NCI-H1092 treated with DMSO at 0.1 percent for 48 hours (cell line): ENCODE measurements at places on chromosomes 16 and 17.

DNA sequence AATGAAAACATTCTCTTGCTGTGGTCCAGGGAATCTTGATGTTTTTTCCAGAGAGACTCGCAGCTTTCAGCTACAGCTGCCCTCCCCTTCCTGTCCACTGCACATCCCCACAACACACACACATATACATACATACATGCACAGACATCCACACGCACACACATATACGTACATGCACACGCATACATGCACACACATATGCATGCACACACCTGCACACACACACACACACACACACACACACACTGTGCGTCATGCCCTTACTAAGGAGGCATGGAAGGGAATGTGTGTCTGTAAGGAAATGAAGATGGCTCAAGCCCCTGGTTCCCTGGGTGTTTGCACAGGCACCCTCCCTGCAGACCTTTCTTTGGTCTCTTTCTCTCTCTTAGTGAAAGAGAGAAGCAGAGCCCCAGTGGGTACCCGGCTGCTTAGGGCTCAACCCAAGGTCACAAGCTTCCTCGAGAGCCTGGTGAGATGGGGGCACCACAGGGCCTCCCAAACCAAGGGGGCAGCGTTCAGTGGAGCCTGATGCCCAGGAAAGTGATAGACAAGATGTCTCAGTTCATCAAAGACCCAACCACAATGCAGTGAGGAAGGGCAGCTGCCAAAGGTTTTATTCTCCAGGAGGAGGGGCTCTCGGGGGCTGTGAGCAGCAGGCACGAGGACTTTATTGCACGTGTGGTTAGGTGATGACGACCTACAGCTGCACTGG, 33.3 kb downstream of the TNFRSF13B start:
- no peak for DNase-seq

- DNase-seq = no peak
Measured at GRCh38 chr16:20441191-20441590, 10.1 kb upstream of the ACSM2A start.

DNA sequence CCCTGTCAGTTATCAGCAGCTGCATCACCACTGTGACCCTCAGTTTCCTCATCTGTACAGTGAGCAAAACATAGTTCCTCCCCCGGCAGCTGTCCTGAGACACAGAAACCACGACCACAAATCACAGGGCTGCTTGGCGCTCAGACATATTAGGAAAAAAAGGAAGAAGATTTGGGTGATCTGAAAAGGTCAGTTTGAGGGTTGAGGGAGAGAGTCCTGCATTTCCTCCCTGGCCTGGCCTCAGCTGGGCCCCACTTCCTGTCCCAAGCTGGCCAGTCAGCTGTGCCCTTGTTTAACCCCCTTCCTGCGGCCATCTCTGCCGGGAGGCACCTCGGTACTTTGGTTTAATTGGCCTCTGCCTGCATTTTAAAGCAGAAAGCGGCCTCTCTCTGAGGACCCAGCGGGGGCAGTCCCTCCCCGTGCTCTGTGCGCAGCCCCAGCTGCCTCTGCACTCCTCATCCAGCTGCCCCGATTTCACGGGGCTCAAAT, 24.0 kb upstream of the CIBAR2 start:
- DNase-seq = no peak

DNA sequence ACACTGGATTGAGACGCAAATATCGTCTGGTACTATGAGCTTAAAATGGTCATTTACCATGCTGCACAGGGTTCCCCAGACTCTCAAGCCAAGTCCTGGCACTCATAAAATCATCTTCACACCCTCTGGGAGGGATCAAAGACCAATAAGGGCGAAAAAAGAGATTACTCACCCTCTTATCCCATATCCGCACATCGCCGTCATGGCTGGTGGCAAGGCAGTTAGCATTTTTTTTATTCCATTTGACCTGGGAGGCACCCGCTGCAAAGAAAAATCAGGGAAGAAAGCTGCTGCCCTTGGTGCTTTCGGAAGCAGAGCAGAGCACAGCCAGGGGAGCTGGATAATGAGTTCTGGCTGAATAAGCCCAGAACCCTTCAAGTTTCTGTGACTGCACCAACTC, 42.4 kb downstream of the WDR59 start:
- no peak for DNase-seq

- DNase-seq = no peak
Measured at GRCh38 chr17:7139400-7139799, 24.8 kb upstream of the ASGR2 start.

DNA sequence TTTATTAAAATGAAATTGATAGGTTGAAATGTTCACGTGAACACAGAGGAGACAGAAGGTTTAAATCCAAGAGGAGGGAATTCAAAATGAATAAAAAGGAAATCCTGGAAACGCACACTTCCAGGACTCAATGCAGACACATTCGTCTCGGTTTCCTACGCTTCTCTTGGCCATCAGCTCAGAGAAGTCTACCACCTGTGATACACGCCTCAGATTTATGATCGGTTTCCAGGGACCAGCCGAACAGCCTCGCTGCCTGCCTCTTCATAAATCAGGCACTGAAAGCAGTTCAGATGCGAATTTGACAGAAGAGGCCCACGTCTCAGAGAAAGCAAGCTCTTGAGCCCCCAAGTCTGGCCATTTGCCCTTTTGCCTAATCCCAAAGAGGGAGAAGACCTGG, 125.5 kb upstream of the IRX3 start:
- peak; percentile 33 for DNase-seq

DNA sequence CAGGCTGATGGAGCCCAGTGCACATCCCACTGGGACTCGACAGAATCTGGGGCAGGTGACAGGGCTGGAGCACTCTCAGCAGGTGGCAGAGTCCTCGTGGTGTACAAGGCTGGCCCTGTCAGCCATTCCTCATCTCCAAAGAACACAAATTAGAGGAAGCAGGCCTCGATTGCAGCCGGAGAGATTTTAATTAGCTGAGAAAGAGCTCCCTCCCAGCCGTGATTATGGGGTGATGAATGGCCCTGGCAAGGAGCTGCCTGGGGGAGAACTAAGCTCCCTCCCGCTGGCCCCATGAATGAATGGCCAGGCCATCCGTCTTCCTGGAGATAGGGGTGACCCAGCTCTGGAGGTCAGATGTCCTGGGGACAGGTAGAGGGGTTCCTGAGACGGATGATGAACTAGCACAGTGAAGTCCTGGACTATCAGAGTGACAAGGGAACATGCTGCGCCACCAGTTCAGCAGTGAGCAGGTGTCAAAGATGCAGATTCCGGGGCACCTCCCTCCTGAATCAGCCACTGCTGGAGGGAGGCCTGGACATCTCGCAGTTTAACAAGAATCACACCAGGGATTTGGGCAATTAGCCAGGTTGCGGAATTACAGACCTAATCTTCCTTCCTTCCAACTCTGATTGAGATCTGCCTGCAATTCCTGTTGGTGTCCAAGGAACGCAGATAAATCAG, 35.5 kb downstream of the PIMREG start:
- no peak for DNase-seq

- no peak for DNase-seq
Measured at GRCh38 chr17:70478902-70479301, 309.6 kb downstream of the KCNJ2 start.

GRCh38 chr16:58515871-58516767, 802 bp downstream of the SETD6 start:
- DNase-seq = no peak

- no peak for DNase-seq
Measured at GRCh38 chr17:62876673-62877405, 68.7 kb upstream of the MARCHF10 start.

DNA sequence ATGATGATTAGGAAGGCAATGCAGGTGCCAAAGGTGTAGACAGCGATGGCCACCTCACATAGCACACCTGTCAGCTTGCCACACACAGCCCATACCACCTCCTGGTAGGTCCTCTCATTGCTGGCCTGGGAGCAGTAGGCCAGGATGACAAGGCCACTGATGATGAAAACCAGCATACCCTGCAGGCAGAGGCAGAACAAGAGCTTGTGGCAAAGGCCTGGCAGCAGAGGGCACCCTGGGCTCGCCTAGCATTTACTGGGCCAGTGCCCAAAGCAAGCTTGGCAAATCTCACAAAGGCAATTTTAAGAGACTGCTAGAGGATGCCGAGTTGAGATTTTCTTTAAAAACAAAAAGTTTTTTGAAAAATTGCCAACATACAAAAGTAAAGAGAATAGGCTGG, 5.9 kb downstream of the SLC38A7 start:
- DNase-seq = no peak

DNA sequence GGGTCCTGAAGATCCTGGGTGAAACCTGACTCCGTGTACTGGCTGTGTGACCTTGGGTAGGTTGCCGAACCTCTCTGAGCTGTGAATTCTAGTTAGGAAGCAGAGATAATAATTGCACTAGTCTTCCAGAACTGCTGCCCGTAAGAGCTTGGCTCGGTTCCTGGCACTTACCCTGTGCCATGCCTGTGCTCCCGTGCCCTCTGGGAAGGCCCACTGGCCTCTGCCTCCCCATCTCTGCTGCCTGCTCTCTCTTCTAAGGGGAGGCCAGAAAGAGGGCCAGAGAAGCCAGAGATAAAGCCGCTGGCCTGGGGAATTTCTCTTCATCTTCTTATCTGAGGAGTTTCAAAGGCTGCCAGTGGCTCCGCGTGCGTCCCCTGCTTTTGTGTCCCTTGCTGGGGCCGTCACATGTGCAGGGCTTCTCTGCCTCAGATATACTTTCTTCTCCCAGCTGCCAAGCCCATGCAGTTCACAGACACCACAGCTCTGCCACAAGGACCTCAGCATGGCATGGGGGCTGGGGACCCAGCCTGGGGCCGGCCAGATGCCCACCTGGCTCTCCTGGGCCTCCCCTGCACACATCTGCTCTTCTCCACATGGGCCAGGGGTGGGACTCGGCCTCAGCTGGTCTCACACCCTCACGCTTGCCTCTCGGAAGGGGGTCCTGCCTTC, 145.2 kb downstream of the SDK2 start:
- no peak for DNase-seq

DNA sequence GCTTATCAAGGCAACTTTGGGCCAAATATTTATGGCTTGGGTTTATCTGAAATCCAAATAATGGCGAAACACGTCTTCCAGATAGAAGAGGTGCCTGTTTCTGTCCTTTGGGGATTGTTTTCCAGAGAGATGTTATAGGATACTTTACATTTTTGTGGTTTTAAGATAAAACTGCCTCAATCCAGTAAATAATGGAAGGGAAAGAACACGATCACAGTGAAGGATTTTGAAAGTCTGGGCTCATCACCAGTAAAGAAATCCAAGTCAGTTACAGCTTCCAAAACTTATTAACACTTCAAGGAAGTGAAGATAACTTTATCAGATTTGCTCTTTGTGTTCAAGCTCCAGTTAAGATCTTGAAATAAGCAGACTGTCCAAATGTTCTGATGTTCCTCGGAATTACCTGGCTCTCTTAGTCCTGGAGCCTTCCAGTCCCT, 30.1 kb downstream of the DNAH2 start:
- DNase-seq = no peak

DNA sequence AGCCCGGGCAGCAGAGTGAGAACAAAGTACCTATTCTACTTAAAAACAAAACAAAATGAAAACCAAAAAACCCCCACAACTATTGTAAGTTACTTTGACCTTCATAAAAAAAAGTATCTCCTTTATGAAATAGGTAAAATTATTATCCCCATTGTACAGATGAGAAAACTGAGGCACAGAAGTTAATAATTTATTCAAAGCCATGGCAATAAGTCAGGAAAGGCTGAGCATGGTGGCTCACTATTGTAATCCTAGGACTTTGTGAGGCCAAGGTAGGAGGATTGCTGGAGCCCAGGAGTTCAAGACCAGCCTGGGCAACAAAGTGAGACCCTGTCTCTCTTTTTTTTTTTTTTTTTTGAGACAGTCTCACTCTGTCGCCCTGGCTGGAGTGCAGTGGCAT, 30.5 kb downstream of the FCSK start:
- no peak for DNase-seq

DNA sequence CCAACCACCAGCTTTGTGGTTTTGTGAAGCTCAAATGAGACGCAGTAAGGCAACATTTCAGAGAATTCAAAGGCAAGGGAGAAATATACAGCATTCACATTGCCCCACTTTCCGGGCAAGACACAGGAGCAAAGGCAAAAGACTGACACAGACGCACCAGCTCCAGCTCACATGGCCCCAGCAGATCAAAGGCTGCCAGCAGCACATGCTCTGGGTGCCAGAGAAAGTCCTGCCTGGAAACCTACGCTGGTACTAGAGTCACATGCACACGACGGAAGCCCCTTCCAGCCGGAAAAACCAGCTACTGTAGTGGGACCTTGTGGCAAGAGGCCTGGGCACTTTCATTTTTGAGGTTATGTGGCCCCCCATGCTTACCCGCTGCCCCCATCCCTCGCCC, 50.1 kb downstream of the GTF3C1 start:
- no peak for DNase-seq

GRCh38 chr16:65070831-65071432, 50.9 kb downstream of the CDH11 start:
- peak; percentile 35 for DNase-seq

GRCh38 chr16:26826500-26826899, 240.2 kb upstream of the C16orf82 start:
- no peak for DNase-seq

GRCh38 chr17:57439651-57440050, 183.3 kb downstream of the MSI2 start:
- DNase-seq = no peak
